Hematopoietic multipotent progenitor cell treated with erythropoietin and hydrocortisone succinate and interleukin-3 and kit ligand, for 4 days (in vitro differentiated cells): ENCODE measurements at places on chromosomes 16 and 17.

DNA sequence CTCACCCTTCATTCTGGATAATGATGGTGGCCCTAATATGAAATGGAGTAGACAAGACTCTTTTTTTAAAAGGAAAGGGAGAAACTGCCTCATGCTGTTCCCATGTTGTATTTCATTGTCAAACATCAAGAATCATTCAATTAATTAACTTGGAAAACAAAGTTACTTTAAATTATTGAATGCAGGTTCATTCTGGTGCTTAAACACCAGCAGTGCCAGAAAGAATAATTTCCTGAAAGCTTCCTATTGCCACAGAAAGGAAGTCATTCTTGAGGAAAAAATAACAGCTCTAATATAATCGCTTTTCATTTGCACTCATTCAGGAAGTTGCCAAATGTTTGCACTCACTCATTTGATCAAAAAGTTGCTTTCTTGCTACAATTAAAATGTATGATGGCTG lies 497.1 kb upstream of the CDH11 start:
- DNase-seq, result no peak

GRCh38 chr17:50412188-50412732 lies 13.8 kb upstream of the ACSF2 start:
- DNase-seq, result no peak

DNA sequence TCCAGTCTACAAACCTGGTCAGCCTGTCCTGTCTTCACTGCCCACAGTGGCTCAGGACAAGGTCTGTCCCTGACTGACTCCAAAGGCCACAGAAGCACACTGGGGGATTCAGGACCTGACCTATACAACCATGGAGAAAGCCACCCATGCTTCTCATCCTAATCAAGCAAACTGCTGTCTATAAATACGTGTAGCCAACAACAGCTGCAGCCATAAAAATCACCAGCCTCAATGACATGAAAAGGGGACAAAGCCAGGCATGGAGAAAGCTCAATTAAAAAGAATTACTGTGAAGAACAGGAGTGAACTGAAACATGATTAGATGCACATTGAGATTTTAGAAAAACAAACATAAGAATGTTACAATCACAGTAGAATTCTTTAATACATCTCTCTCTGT lies 170.1 kb downstream of the CDK5R1 start:
- DNase-seq, result no peak

- DNase-seq, result no peak
Observed at GRCh38 chr17:62657145-62657665, 29.7 kb downstream of the MRC2 start.
